ENCODE measurements at places on chromosomes 4 and X.

DNA sequence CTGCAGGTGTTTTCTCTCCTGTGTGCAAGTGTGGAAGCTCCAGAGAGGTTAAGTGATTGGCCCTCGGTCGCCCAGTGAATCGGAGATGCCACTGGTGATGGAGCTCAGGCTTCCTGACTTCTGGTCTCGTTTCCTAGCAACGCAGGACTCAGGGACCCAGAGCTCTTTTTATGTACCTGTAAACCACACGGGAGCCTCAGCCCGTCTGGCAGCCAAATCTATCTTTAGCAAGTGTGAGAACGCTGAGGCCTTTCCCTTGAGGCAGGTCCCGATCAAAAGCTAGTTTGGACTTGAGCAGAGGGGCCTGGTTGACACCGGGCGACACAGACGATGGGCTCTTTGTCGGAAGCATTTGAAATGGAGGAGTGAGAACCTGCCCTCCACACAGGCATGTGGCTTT lies 116.8 kb downstream of the SORCS2 start:
- no peak for DNase-seq

GRCh38 chr4:113232194-113232593 lies 182.7 kb downstream of the ANK2 start:
- DNase-seq: no peak

GRCh38 chr4:89338206-89338605 lies 30.6 kb upstream of the GPRIN3 start:
- DNase-seq: no peak

DNA sequence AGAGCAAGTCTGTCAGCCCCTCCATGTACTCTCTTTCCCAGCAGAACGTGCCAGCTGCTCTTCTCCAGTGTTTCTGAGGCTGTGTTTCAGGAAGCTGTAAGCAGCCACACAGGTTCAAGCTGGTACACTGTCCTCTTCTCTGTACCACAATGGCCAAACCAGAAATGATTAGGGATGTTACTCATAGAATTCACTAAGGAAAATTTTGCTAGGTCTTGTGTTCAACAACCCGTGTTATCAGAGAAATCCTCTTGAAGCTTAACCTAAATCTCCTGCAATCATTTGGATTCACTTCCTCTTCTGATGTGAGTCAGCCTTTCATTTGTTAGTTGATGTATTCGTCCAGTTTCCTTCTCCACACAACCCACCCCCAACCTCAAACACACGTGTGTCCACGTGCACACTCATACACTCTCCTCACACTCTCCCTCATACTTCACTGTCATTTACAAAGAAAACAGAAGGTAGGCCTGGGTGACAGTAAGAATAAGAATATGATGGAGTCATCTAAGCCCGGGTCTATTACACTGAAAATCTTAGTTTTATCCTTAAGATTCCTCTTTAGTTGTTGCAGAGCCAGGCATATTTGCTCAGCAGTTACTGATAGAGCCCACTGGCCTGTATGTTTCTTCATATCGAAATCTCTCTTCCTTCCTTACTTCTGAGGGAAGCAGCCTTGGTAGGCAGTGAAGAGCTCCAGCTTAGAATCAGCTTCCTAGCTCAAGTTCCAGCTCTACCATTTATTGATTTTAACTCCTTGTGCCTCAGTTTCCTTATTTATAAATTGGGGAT lies 63.4 kb downstream of the DCUN1D4 start:
- no peak for DNase-seq

DNA sequence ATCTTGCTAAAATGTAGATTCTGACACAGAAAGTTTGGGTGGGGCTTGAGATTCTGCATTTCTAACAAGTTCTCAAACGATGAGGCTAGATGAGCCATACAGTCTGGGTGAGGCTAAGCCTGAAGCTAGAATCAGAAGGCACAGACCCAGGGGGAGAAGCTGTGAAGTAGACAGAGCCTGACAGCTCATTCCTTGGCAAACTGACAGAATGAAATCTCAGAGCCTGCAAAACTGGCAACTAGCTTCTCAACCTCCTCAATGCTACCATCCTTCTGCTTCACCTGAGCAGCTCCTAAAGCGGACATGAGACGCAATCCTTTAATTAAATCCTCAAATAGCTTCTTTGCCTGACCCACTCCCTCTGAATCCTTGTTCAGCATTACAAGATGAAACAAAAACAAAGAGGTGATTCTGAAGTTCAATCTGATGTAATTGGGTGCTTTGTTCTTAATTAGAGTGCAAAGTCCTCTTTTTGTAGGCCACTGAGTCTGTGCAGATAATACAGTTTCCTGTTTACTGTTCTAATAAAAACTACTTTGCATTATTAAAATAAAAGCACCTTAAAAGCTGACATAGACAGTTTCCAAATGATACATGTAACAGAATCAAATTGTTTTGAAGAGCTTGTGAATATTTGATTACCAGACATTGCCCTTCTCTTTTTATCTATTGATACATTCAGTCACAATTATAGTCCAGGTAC lies 71.0 kb upstream of the BMP2K start:
- DNase-seq: no peak

- no peak for DNase-seq
Observed at GRCh38 chr4:99362768-99363167, 10.2 kb upstream of the ADH1C start.

DNA sequence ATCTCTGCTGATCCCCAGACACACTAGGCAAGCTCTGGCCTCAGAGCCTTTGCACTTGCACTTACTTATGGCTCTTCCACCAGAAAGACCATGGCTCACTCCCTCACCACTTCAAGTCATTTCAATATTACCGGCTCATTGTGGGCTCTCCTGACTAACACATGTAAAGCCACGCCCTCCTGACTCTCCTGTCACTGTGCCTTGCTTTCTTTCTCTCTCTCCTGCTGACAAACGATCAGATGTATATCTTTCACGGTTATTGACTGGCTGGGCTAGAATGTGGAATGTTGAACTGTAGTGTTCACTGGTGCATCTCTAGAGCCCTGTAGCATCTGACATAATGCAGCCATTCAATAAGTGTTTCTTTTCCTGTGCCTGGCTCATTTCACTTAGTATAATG lies 425.1 kb downstream of the RAB28 start:
- no peak for DNase-seq

DNA sequence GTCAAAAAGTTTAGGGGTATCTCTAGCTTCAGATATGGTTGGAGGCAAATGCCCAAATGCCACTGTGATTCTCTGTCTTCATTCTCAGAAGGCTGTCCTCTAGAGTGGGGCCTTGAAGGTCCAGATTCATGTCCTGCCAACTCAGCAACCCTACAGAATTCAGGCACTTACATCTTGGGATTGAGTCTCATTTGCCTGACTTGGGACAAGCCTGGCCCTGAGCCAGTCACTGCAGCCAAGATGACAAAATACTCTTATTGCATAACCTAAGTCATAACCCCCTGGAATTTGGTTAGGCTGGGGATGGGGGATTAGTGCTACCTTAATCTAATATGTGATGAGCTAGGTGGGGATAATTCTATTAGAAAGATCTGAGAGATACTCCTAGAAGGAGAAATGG lies 100.5 kb downstream of the AREG start:
- DNase-seq: no peak

DNA sequence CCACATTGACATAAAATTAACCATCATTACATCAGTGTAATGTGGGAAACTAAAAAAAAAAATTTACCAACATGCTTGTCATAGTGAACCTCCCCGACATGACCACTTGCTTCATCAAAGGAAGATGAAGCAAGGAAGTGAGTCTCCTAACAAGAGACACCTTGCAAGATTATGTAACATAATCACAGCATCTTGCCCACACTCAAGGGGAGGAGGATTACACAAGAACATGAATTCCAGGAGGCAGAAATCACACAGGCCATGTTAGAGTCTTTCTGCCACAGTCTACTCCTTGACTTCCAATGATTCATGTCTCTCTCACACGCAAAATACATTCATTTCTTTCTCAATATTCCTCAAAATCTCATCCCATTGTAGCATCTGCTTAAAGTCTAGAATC lies 93.3 kb downstream of the AKAP4 start:
- no peak for DNase-seq

DNA sequence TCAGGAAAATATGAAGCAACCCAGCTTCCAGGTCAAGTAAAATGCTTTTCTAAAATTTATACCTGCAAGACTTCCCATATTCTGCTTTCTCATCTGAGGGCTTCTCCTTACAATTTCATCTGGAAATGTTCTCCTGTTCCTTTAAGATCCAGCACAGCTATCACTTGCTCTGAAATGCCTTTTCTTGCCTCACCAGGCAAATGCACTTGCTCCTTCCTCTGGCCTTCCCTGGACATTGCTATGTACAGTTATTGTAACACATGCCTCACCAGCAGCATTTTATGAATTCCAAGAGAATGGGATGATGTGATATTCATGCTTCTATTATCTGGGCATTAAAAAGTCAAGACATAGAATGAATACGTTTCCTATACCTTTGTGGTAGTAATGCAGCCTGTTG lies 842.1 kb upstream of the INTU start:
- no peak for DNase-seq

DNA sequence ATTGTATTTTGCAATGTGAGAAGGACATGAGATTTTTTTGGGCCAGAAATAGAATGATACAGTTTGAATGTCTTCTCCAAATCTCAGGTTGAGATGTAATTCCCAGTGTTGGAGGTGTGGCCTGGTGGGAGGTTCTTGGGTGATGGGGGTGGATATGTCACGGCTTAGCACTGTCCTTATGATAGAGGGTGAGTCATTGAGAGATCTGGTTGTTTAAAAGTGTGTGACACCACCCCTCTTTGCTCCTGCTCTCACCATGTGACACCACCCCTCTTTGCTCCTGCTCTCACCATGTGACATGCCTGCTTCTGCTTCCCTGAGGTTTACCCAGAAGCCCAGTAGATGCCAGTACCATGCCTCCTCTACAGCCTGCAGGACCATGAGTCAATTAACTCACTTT lies 1226.9 kb downstream of the PCDH7 start:
- DNase-seq: no peak

DNA sequence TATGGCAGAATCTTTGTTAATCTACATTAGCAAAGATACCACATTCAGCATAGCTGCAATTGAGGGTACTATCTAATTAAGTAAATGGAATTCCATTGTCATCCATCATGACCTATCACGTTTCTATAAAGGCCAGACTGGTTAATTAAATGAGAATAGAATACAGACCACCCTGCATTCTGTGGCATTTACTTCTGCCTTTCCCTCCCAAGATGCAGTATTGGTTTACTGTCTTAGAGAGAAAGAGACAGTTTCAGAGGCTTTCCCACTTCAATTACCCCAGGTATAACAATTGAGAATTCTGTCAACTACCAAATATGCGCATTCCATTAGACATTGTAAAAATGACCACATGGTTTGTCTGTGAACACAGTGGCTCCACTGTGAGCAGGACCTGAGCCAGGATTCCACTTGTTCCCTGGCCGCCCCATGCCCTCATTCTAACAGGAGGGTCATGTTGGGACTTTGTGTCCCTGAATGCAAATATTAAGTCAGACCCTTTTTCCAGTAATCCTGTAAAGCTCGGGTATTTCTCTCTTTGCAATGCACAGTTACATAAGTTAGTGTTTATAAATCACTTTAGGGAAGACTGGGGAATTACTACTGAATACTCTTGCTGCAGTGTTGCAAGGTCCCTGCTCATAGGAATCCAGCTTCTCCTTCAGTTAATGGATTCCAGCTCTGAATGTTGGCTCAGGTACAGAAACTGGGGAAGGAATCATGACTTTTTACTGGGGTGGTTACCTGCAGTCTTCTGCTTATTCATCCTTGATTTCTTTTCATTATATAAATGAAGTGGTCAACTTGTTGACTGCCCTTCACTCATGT lies 261.0 kb downstream of the PDGFC start:
- DNase-seq: no peak

GRCh38 chrX:141945426-141945825 lies 41.7 kb downstream of the MAGEC1 start:
- DNase-seq: no peak

DNA sequence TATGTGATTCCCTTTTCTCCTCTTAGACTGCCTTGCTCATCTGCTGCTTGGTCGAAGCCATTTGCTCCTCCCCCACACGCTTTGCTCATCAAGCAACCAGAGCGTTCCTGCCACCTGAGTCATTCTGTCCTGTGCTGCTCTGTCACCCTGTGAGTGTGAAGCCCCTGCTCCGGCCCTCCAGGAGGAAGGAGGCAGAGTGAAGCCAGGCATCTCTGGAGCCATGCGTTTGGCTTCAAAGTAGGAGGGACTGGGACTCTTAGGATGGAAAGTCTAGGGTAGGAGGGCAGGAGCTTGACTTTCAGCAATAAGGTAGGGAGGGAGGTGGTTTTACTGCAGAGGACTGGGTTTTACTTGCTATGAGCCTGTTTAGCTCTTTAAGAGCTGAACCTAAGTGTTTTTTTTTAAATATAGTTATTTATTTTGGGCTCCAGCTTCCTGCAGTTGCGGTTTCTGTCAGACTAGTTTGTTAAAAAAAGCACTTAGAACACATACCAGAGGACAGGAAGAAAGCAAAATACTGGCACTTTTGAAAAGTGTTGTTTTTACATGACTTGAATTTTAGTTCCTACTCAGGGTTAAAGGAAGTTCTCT lies 63.6 kb downstream of the SPINK2 start:
- DNase-seq: no peak

GRCh38 chrX:149909324-149910177 lies 19.8 kb upstream of the HSFX4 start:
- no peak for DNase-seq

- no peak for DNase-seq
Observed at GRCh38 chr4:144634978-144635747, 10.8 kb upstream of the HHIP start.

- DNase-seq: no peak
Observed at GRCh38 chrX:48531358-48531959, 8.1 kb upstream of the TBC1D25 start.

GRCh38 chrX:148871422-148872160 lies 371.2 kb downstream of the AFF2 start:
- DNase-seq: no peak

DNA sequence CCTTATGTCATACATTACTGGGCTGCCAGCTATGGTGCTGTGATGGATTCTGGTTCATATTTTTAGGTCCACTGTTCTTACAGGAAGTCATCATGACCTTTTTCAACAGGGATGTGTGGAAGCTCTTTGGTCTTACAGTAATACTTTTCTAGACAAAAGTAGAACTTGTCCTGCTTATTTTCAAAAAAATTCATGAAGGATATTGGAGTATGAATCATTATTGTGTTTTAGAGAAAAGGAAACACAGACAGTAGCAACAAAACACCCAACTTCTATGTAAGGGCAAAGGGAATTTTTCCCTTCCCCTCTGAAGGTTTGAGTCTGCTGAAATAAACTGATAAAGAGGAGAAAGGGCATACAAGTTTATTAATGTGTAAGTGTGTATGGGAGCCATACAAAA lies 54.7 kb upstream of the FAM9C start:
- no peak for DNase-seq

- no peak for DNase-seq
Observed at GRCh38 chrX:18034945-18035344, 173.8 kb upstream of the RAI2 start.
